ENCODE measurements at places on chromosomes 7 and 10.

DNA sequence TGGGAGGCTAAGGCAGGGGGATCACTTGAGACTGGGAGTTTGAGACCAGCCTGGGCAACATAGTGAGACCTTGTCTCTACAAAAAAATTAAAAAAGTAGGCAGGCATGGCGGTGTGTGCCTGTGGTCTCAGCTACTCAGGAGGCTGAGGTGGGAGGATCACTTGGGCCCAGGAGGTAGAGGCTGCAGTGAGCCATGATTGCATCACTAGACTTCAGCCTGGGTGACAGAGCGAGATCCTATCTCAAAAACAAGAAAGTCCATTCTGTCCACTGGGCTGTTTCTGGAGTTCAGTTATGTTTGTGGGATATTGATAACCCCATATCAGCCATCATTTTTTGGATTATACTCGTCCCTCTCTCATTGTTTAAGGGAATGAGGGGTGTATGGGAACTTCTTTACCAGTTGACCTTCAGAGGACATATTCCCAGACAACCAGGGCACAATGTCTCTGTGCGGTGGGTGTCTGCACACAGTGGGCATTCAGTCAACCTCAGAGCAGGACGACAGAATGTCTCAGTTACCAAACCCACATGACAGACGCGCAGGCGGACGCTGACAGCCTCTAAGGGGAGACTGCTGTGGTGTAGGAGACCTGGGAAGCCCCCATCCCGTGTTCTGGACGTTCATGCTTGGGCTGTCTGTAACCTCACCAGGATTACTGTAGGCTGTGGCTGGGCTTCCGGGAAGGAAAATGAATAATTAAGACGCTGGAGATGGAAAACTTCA lies 69.4 kb downstream of the CARD11 start:
- no peak for DNase-seq

GRCh38 chr10:100792574-100792973 lies 47.2 kb downstream of the PAX2 start:
- no peak for DNase-seq

DNA sequence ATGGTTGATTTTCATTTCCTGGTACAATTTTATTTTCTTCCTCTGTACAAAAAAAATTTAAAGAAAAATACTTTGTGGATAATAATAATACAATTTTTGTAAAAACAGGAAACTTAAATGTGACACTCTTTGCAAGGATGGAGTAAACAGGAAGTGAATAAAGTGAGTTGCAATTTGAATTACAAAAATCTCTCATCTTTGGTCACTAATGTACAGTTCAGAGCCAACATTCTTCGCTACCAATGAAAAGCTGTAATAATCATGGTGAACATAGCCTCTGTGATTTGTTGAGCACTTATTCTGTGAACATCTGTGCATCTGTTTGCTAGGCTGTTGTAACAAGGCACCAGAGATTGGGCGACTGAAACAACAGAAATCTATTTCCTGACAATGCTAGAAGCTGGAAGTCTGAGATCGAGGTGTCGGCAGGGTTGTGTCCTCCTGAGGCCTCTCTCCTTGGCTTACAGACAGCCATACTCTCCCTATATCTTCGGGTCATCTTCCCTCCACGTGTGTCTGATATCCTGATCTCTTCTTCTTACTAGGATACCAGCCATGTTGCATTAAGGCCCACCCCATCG lies 295.3 kb upstream of the KLF6 start:
- no peak for DNase-seq

GRCh38 chr7:33195264-33195663 lies 65.9 kb downstream of the BBS9 start:
- DNase-seq: no peak

- no peak for DNase-seq
Measured at GRCh38 chr7:159197066-159197975, 52.7 kb upstream of the VIPR2 start.

DNA sequence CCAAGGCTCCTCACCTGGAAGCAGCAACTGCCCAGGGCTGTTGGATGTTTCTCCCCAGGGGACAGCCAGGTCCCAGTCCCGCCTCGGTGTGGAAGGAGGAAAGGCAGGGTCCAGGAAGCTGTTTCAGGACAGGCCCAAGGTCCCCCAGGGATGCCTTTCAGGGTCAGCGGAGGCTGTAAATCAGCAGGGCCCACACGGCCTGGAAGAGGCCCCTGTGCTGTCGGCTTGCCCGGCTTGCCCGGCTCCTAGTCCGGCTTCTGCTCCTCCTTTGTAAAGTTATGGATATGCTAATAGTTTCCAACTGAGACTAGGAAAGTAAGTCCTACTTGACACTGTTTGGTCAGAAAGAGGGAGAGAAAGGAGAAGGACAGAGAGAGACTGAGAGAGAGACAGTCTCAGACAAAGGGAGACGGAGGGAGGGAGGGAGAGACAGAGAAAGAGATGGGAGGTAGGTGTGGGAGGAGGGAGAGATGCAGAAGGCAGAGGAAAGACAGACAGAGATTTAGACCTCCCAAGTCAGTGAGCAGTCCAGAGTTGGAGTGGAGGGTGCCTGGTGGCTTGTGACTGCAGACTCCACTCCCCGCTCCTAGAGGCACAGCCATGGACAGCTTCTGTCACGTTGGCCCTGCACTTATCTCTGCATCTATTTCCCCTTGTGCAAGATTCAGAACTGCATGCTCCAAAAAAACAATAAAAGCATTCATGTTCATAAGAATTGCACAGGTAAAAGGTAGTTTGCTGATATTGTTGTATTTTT lies 10.5 kb downstream of the IKZF1 start:
- no peak for DNase-seq

DNA sequence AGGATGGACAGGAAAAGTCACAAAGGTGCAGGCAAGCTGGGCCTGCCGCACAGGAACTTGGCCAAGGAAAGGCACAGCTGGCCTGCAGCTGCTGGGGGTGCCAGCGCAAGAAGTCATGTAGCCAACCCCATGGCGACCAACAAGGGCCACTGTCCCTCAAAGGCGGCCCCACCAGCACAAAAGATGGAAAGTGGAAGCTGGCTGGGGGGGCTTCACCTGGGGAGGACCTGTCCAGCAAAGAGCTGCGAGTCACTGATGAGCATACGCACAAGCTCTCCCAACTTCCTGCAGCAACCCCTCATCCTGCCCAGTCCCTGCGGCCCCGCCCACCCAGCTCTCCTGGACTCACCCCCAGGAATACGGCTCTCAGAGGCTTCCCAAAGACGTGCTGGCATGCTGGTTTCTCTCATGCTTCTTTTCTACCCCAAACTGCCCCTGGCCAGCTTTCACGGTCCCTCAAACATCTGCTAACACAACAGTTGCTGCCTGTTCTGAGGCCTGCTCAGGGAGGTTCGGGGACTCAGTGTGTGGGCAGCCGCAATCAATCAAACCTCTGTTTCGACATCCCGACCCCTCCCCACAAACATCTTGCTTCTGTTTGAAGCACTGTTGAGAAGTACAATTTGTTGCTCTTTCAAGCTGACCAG lies 67.6 kb downstream of the FAM53B start:
- no peak for DNase-seq

- no peak for DNase-seq
Measured at GRCh38 chr7:55556031-55556430, 16.3 kb downstream of the VOPP1 start.

- DNase-seq: no peak
Measured at GRCh38 chr7:48876087-48876486, 48.3 kb upstream of the CDC14C start.

- DNase-seq: no peak
Measured at GRCh38 chr7:94763268-94763667, 107.3 kb upstream of the SGCE start.

- DNase-seq: no peak
Measured at GRCh38 chr10:76125900-76126299, 694.5 kb downstream of the LRMDA start.

GRCh38 chr10:58189269-58189668 lies 78.4 kb downstream of the IPMK start:
- no peak for DNase-seq

DNA sequence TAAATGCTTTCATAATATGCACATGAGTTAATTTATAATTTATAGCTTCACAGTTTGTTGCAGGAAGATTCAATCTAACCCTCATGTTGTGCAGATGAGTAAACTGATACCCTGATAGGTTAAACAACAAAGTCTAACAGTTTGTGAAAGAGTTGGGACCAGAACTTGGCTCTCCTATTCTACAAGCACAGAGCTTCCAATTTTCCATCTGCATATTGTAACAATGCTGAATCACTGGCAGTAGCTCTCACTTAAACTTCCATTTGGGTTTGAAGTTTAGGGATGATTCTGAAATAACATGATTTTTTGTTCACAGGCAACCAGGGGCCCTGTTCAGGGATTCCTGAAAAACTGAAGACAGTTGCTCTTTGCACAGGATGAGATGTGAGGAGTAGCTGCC lies 179.3 kb downstream of the XPNPEP1 start:
- DNase-seq: no peak

GRCh38 chr7:98807068-98808048 lies 62.5 kb downstream of the TMEM130 start:
- no peak for DNase-seq

GRCh38 chr10:114499630-114500190 lies 95.4 kb upstream of the AFAP1L2 start:
- peak; percentile 71 for DNase-seq

GRCh38 chr10:125015356-125015944 lies 73.5 kb downstream of the ZRANB1 start:
- DNase-seq: no peak

DNA sequence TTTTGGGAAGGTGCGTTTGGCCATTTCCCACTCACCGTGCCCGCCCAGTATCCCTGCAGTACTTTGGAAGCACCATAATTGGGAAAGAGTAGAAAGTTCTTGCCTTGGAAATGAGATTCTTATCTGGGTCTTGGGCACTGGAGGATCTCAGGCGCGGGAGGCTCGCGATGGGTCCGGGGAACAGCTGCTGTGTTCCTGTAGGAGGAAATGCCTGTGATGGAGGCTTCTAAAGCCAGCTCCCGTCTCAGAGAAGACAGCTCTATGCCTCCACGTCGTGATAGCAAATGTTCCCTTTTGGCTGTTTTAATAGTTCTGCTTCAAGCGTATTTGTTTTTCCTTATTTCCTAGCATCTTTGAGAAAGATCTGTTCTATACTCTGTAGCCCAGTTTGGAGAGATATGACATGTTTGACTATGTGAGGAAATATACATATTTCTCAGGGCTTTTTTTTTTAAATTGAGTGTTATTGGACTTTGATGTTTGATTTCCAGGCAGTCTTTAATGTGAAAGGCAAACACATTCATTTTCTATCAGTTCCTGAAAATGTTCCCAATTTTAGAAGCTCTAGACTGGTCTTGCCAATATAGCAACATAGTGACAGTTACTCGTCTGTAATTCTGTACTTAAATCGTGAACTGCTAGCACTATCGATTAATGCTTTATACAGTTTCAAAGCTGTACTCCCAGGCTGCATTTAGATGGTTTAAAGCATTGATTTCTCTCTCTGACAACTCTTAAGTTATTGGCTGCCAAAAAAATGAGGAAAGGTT lies 280.8 kb downstream of the DPP6 start:
- DNase-seq: no peak

DNA sequence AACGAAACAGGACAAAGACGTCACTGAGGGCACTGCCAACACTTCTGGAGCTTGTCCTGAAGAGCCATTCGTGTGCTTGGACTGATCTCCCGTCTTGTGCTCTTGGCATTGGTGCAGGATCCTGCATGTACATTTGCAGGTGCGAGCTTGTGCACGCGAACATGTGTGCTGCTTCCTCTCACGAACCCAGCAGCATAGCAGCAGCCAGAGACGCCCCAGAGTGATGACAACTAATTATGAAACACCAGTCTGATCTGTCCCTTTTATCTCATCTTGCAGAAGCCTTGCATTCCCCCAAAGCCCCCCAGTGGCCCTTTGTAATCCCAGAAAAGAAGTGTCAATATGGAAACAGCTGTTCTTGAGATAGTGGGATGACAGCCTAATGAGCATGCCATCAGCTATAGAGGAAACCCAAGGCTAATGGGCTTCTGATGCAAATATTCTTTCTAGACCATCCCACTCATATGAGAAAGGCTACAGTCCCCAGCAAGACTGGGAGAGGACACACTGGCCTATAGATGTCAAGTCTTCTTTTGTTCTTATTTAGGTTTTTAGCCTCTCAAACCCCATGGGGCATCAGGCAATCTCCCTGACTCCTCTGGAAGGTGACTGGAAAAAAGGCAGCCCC lies 310.6 kb downstream of the FRMD4A start:
- DNase-seq: no peak

DNA sequence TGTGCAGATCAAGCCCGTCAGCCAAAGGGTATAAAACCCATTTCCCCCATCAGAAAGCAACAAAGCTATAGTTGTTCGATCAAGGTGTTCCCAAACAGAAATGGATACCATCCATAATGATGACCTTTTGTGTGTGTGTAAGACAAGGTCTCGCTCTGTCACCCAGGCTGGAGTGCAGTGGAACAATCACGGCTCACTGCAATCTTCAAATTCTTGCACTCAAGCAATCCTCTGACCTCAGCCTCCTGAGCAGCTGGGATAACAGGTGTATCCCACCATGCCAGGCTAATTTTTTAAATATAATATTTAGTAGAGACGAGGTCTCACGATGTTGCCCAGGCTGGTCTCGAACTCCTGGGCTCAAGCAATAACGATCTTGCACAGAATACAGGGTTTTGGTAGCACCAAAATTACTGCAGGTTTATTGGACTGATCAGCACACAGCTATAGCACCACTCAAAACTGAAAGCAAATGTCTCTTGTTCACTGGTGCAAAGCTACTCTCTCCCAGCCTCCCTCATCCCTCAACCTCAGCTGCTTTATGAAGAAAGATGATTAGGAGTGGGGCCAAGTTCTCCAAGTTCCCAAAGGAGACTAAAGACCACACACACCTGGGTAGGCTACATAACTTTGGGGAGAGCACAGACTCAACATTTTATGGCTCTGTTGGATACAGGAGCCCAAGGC lies 80.5 kb downstream of the ABI1 start:
- no peak for DNase-seq

GRCh38 chr10:86387178-86387794 lies 20.7 kb upstream of the GRID1 start:
- DNase-seq: no peak

GRCh38 chr10:1120801-1121211 lies 64.6 kb downstream of the WDR37 start:
- no peak for DNase-seq

DNA sequence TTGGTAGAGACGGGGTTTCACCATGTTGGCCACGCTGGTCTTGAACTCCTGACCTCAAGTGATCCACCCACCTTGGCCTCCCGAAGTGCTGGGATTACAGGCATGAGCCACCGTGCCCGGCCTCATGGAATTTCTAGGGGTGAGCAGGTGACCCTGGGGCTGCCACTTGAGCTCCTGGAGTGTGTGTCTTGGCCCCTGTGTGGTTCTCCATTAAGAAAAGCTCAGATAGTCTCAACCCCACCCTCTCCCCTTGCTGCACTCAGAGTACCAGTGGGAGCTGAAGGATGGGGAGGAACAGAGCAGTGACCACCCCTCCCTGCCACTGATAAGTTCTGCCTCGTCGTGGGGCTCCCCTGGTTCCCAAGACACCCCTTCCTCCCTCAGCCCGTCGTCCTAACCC lies 45.3 kb downstream of the RCC1L start:
- DNase-seq: no peak

DNA sequence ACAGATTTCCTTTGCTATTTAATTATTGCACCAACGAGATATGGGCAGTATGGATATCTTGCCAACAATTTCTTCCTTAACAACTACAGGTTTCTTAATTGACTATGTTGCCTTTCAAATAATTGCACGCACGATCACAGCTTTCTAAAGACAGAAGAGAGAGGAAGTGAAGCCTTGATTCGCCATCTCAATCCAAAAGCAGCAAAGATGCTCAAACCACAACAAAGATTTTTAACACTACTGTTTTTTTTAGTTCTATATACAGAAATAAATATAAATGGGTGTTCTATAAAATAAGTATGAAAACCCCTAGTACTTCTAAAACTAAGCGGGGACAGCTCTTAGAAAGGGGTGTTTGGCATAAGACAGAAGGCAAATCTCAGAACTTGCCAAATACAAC lies 251.3 kb downstream of the SFMBT2 start:
- no peak for DNase-seq

GRCh38 chr7:32218741-32219288 lies 148.6 kb upstream of the PDE1C start:
- no peak for DNase-seq
